ENCODE measurements at places on chromosomes 2 and 18.

- no peak for DNase-seq
Measured at GRCh38 chr2:219965287-219966194, 338.1 kb downstream of the SLC4A3 start.

GRCh38 chr2:119197126-119197405 lies 26.6 kb upstream of the STEAP3 start:
- no peak for DNase-seq

DNA sequence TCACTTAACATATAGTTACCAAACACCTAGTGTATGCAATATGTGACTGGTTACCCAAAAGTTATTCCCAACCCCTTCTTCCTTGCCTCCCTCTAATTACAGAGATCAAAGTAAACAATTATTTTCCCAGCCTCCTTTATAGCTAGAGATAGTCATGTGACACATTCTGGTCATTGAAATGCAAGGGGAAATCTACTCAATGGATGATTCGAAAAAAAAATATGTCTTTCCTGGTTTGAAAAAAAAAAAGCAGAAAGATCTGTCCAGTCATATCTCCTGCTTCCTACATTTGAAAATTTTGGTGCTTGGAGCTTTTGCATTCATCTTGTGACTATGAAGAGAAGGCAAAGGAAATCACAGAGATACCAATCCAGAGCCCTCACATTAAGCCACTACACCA lies 27.6 kb upstream of the UGP2 start:
- DNase-seq = no peak

DNA sequence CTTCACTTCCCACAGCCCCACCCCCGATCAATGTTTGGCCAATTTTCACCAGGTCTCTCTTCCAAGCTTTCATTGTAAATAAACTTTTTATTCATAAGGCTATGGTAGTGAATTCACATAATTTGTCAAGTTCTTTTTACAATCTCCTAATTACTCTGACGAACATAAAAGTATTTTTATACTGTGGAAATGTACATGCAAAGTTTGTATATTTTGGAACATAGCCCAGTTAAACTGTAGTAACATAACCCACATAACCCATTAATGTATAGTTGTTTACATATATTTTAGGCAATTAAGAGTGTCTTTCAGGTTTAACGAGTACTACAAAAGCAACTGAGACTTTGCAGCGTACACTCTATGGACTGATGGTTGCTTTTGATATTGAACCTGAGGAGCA lies 228.3 kb upstream of the ERBB4 start:
- no peak for DNase-seq
